Kidney glomerular epithelial cell (primary cell): ENCODE measurements at places on chromosomes 12 and 14.

DNA sequence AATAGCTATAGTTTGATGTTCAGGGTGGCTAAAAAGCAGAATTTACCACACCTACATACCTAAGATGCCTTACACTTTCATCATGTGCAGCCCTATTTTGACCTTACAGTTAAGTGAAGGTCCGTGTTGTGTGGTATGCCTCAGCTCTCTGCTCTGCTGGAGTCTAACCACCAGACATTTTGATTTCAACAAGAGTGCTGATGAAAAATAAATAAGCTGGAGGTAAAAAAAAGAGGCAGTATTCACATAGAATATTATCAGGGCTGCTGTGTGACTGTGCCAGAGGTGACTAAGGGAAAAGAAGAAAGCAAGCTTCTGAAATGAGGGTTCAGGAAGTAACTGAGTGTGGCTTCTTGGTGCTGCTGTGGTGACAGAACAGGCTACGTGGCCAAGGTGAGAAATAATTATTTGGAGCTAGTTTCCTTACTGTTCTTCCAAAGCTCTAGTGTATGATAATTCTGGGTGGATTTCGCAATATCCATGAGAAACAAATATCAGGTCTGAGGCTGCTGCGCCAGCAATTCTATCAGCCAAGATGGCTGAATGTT lies 188.8 kb downstream of the STXBP6 start:
- peak; percentile 90 for DNase-seq

GRCh38 chr12:120067901-120068300 lies 48.7 kb downstream of the RAB35 start:
- DNase-seq = no peak

DNA sequence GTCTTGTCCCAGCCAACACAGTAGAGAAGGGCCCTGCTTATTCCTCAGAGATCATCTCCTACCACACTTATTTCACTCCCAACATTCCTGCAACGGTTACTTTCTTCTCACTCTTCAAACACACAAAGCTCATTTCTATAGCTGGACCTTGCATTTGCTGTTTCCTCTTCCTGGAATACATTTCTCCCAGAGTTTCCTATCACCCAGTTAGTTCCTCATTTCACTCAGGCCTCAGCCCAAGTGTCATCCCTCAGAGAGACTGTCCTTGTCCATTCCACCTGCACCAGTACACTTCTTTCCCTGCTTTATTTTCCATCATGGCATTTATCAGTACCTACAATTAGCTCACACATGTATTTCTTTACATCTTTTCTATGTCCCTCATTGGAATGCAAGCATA lies 14.7 kb upstream of the STK38L start:
- DNase-seq = no peak

DNA sequence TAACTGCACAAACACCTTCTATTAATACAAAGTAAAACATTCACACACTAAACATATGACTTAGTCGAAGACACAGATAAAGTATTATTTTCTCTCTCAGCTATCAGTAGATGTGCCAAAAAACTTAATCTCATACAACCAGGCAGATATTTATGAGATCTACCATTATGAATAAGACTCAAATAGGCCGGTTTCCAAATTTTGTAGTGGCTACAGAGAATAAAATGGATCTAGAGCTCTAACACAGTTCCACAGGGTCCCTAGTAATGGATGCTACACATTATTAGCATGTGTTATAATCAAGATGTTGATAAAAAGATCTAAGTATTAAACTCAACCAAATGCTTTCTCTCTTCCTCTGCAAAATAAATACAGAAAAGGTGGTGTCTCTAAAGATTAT lies 10.4 kb downstream of the SAV1 start:
- DNase-seq = no peak

- no peak for DNase-seq
Measured at GRCh38 chr14:103869406-103870143, 22.2 kb upstream of the PPP1R13B start.
